ENCODE measurements at places on chromosomes 5 and 9.

DNA sequence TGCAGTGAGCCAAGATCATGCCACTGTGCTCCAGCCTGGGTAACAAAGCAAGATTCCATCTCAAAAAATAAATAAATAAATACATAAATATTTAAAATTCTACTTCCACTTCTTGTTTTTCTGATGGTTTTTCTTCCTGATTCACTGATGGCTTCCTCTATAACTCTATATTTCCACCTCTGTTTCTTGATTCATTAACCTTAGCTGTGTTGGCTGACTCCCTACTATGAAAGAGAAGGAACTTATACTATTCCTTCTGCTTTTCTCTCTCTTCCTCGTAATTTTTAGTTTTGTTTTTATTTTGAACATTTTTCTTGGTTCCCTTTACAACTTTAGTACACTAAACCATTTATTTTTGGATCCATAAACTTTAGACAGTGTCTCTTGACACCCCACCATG lies 103.5 kb downstream of the MAMDC2 start:
- no peak for DNase-seq

GRCh38 chr9:37913480-37914153 lies 9.7 kb upstream of the SLC25A51 start:
- peak; percentile 39 for DNase-seq

DNA sequence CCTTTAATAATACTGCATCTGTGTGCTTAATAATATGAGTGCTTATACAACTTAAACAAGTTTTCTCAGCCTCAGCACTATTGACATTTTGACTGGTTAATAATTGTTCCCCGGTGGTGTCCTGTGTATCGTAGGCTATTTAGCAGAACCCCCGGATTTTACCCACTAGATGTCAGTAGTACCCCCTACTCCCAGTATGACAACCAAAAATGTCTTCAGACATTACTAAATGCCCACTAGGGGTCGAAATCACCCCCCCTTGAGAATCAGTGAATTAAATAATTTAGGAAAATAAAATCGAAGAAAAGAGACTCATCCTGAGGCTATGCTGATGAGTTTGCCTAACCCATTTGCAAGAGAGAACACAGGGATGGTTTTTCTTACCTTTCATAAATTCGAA lies 166.3 kb downstream of the ATP10B start:
- no peak for DNase-seq

GRCh38 chr9:130732136-130732535 lies 38.6 kb downstream of the EXOSC2 start:
- no peak for DNase-seq

- DNase-seq = no peak
These were observed 658.8 kb downstream of the ACTL7B start for GRCh38 chr9:108197008-108197365.

DNA sequence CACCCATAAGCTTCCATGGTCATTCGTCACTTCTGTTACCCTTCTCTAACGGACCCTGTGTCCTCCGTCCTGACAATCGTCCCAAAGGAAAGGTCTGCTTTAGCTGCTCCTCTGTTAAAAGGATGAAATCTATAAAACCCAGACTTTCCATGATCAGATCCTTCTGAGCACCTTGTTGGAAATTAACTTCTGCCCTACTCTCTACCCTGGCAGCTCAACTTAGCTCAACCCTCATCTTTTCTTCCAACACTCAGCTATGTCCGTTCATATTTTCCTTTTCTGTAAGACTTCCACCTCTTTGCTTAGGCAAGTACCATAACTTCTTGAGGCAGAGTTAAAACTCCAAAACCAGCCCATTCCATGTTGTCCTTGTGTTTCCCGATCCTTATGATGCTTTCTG lies 205.4 kb downstream of the SPATA31A6 start:
- DNase-seq = no peak

GRCh38 chr9:75452512-75452911 lies 364.2 kb downstream of the OSTF1 start:
- no peak for DNase-seq

GRCh38 chr5:141330299-141331080 lies at the start of gene PCDHGA1:
PCDHGA1 (plus strand) TSS chr5:141330514.
- peak; percentile 43 for DNase-seq

- no peak for DNase-seq
These were observed 17.0 kb downstream of the MSX2 start for GRCh38 chr5:174741352-174741751.

- DNase-seq = no peak
These were observed 48.2 kb downstream of the GABBR2 start for GRCh38 chr9:98660541-98660940.

DNA sequence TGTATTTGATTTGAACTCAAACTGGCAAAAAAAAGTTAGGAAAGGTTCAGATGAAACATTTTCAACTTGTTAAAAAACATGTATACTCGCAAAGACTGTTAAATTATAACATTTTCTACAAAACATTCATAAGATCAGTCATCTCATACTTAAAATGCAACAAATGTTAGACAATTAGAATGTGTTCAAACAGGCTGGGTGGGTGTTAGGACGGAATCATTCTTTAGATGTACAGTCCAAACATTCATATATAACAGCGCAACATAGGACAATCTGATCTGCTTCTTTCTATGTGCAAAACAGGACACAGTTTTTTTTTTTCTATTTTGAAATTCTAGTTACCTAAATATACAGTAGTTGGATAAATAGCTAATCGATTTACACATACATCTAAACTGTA lies 22.2 kb downstream of the IL4 start:
- no peak for DNase-seq

GRCh38 chr5:126912616-126913200 lies 117.7 kb downstream of the MARCHF3 start:
- no peak for DNase-seq

GRCh38 chr9:120944434-120944843 lies 17.8 kb upstream of the TRAF1 start:
- no peak for DNase-seq

- DNase-seq = no peak
These were observed 221.0 kb downstream of the ESM1 start for GRCh38 chr5:54764102-54765090.

- DNase-seq = peak; percentile 53
These were observed 21.3 kb upstream of the GBGT1 start for GRCh38 chr9:133184971-133185370.

DNA sequence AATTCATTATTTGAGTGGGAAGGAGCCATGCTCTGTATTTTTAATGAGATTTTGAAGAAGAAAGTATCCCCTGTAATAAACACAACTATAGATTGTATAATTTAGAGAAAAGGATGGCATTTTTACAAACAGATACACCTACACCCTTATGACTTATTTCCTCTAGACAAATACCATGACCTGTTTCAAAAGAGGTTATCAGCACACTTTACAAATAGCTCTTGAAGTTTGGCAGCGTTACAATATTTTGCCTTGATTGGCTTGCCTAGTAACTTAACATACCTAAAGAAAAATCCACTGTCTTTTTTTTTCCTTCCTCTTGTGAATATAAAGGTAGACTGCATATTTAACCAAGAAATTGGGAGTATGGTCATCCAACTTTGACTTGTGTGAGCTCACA lies 28.5 kb upstream of the CETN3 start:
- DNase-seq = peak; percentile 6

DNA sequence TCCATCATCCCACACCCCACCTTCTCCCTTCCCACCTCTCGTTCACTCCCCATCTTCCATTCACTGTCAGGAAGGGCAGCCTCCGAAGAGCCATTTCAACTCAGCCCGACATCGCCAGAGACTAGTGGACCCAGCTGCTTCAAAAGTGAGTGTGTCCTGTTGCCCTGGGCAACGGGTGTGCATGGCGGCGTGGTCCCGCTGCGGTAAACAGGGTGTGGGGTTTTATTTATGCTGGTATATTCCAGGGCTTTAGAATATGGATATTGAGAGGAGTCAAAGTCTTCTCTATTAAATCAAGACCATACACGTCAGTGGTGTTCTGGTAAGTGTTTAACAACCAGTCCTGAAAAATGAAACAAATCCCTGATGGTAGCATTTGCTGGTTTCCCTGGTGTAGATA lies 274.5 kb downstream of the MAST4 start:
- no peak for DNase-seq

DNA sequence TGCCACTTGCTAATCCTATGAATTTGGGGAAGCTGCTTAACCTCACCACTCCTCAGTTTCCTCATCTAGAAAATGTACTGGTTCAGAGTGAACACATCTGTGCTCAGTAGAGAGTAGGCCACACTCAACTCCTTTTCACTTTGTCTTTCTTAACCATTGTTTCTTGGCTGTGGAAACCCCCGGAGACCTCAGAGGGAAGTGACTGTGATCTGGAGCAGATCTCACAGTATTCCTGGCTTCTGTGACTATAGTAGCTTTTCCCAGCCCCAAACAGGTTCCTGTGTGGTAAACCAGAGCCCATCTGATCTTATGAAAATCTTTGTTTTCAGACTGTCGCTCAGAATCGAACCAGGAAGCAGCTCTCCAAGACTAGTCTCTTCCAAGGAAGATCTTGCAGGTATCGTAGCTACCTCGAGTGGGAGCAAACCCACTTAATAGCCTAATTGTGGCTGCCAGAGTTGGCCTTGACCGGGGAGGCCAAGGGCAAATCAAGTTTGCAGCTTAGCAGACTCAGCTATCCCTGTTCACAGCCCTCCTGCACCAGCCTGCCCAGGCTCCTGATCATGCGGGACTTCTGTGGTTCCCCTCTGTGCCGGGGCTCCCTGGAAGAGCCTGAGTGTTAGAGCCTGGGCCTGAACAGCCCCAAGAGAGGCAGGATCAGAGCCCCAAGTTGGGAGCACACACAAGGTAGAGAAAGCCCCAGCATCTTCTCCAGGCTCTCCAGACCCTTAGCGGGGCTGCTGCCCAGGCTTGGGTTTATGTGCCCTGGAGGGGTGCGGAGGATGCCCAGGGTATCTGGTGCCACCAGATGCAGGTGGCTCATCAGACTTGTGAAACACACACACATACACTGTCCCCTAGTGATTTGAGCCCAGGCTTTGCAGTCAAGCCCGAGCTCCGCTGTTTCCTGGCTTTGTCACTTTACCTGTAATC lies 52.2 kb upstream of the ANGPTL2 start:
- DNase-seq = no peak

GRCh38 chr9:127522727-127523126 lies 71.4 kb downstream of the LRSAM1 start:
- no peak for DNase-seq

GRCh38 chr9:89218040-89218928 lies 39.7 kb upstream of the SHC3 start:
- DNase-seq = no peak

- DNase-seq = no peak
These were observed 17.0 kb downstream of the LARS1 start for GRCh38 chr5:146165460-146165859.

All from NCI-H1105 (cell line).